ENCODE measurements at places on chromosomes 2 and 18.
A peak's percentile ranks its signal among the peaks of the same experiment; 100 is the strongest.

GRCh38 chr2:69768235-69768634, 26.3 kb downstream of the ANXA4 start:
- DNase-seq: no peak

- DNase-seq: peak; percentile 81
Observed at GRCh38 chr2:47783486-47784351, 774 bp downstream of the MSH6 start.

GRCh38 chr18:77815666-77816338, 566.2 kb downstream of the GALR1 start:
- peak; percentile 52 for DNase-seq

DNA sequence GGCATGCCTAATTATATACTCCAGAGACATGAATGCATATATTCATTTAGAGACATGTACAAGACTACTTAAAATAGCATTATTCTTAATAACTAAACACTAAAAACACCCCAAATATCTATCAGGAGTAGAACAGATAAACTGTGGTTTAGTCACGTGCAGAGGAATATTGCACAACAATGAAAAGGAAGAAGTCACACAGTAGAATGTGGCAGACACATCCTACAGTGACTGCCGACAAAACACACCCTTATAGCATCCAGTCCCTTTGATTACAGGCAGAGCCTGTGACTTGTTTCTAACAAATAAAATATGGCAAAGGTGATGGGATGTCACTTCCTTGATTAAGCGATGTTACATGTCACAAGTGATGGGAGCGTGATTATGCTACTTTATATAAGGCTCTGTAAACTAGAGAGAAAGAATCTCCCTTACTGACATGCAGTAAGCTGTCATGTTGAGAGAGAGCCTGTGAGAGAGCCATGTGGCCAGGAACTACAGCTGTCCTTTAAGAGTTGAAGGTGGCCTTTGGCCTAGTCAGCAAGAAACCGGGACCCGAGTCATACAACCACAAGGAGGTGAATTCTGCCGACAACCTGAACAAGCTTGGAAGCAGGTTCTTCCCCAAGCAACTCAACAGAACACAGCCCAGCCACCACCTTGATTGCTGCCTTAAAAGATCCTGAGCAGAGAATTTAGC, 39.1 kb upstream of the LGALSL start:
- DNase-seq: no peak

All from NAMALWA (cell line).